ENCODE measurements at places on chromosomes 1 and 21.

DNA sequence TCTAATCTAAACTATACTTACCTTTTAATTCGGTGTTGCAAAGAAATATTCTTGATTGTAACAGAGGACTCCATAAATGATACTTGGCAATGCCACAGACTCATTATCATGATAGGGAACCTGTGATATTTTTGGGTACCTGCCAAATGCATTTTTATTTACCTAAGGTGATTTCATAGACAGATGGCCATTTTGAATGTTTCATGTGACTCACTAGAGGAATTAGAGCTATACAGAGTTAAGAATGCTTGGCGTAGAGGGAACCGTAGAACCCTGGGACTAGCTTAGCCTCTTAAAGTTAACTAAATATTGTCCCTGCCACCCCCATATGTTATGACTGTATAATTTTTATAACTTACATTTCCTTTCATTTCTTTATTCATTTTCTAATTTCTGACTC lies 136.1 kb downstream of the DISP1 start:
- ATAC-seq: no peak

DNA sequence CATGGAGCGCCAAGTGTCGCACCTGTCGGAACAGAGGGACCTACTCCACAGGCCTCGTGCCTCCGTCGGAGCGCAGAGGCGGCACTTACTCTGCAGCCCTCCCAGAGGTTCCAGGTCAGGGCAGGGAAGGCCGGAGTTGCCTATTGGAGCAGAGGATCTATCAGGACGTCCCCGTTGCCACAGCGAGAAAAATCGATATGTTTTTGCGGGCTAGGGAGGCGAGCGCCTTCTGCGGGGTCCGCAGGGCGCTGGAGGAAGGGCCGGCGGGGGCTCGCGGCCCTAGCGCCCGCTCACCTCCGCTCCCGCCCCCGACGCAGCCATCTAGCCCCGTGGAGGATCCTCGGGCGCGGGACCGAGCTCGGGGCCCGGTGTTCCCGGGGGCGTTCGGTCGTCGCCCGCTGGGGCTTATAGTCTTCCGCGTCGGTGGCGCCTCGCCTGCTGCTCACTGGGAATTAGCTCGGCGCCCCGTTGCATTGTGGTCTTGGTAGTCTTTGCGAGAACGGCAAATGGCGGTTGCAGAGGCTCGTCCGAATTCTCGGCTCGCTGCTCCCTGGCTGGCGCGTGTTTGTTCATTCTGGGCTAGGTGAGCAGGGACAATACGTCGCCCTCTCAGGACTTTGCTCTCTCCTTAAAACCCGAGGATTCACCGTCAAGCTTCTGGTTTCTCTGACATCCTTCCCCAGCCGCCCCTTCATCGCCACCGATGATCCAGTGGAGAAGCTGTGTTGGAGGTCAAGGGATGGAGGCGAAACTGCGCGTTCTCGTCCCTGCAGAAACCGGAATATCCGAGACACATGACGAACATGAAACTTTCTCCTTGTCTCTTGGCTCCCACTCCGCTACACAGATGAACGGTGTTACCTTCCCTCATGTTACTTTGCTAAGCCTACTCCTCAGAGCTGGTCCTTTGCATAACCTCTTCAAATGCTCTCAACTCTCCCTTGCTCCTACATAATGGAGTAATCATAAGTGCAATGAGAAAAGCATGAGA lies at the start of gene JTB:
TSS of gene JTB (minus strand) at position 425 of the 991 bp plus-strand sequence. CDS start at position 3, 422 bp downstream.
- ATAC-seq: peak; percentile 92

GRCh38 chr21:25465263-25465662 lies 142.0 kb downstream of the MRPL39 start:
- no peak for ATAC-seq

- ATAC-seq: peak; percentile 6
These were observed 10.7 kb downstream of the CELF3 start for GRCh38 chr1:151705753-151706463.

- no peak for ATAC-seq
These were observed 278.3 kb downstream of the ZNF648 start for GRCh38 chr1:181783208-181783607.

- peak; percentile 64 for ATAC-seq
These were observed 50.2 kb upstream of the ROR1 start for GRCh38 chr1:63723602-63724001.

- no peak for ATAC-seq
These were observed 198.2 kb upstream of the LMO4 start for GRCh38 chr1:87130438-87130837.

DNA sequence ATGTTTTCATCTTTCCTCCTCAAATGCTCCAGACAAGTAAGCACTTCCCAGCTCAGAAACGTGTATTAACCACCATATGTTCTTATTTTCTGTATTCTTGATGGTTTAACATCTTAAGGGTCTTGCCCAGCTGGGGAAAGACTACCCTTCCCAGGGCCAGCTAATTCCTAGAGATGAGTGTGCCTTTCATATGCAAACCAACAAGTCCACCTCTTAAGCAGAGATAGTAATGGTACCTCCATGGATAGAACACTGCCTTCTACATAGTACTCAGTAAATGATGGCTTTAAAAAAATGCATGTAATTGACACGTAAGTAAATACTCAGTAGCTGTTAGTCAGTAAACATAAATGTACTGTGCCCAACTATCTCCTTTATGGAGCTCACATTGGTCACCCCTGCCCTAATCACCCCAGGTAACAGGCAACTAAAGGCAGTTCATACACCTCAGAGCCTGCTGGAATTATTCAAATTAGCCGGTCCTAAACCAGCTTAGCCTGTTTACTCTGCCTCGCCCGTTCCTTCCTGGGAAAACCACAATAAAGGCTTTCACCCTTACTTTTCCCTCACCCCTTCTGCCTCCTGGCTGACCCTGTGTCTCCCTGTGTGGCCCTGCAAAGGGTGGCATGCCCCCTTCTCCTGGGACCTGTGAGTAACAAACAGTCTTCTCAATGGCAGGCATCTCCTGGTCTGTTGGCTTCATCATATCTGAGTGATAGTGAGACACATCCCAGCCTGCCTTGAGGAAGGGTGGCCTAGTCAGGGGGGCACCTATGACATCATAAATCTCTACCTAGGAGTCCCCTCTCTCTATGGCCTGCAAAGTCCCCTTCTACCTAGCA lies 40.1 kb upstream of the KLHDC7A start:
- ATAC-seq: no peak

DNA sequence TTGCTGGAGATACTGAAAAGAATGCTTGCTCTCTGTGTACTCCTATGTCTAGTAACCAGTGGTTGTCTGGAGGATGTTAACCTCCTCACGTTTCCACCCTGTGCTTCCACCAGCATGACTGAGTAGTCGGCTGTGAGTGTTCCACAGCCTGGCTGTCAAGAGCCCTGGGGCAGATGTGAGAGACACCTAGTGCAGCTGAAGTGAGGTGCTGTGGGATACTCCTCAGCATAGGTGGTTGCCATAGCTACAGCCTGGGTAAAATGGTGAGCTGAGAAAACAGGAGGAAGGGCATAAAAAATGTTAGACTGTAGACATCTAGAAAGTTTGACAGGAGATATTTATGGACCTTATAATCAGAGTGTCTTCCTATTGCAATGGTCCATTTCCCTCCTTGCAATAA lies 15.8 kb downstream of the IVL start:
- no peak for ATAC-seq

- ATAC-seq: no peak
These were observed 17.9 kb upstream of the ATP6V1G3 start for GRCh38 chr1:198558402-198558801.

DNA sequence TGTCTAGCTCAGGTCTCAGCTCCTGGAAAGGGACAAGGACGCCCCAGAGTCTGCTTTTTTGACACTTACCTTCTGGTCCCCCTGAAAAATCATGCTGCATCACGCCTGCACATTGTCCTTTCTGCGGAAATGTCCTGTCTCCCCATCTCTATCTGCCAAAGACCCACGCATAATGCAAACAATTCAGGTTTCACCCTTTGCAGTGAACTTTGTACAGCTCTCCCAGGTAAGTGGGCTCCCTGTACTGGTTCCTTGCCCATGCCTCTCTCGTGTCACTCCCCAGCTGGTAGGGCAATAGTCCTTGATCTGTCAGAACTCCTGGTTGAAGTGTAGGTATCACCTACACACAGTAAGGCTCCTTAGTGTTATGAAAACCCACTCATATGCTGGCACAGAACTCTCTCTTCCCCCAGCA lies 102.9 kb upstream of the IRF2BP2 start:
- ATAC-seq: no peak

- no peak for ATAC-seq
These were observed 265.5 kb downstream of the PTPRC start for GRCh38 chr1:198904321-198904720.

- no peak for ATAC-seq
These were observed 26.2 kb downstream of the VPS26C start for GRCh38 chr21:37240978-37241377.

DNA sequence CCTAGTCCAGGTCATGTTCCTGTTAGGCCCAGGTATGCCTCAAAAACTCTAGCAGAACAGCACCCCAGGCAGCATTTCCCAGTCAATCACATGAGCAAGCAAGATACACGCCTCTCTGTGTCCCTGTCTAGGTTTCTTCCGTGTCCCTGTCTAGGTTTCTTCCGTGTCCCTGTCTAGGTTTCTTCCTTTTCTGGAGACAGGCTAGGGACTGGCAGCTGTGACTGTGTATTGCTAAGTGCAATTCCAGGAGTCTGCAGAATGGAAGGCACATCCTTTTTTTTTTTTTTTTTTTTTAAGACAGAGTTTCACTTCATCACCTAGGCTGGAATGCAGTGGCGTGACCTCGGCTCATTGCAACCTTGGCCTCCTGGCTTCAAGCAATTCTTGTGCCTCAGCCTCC lies 77.6 kb downstream of the SETD4 start:
- ATAC-seq: no peak

- ATAC-seq: no peak
These were observed 75.9 kb upstream of the VCAM1 start for GRCh38 chr1:100643471-100644196.

DNA sequence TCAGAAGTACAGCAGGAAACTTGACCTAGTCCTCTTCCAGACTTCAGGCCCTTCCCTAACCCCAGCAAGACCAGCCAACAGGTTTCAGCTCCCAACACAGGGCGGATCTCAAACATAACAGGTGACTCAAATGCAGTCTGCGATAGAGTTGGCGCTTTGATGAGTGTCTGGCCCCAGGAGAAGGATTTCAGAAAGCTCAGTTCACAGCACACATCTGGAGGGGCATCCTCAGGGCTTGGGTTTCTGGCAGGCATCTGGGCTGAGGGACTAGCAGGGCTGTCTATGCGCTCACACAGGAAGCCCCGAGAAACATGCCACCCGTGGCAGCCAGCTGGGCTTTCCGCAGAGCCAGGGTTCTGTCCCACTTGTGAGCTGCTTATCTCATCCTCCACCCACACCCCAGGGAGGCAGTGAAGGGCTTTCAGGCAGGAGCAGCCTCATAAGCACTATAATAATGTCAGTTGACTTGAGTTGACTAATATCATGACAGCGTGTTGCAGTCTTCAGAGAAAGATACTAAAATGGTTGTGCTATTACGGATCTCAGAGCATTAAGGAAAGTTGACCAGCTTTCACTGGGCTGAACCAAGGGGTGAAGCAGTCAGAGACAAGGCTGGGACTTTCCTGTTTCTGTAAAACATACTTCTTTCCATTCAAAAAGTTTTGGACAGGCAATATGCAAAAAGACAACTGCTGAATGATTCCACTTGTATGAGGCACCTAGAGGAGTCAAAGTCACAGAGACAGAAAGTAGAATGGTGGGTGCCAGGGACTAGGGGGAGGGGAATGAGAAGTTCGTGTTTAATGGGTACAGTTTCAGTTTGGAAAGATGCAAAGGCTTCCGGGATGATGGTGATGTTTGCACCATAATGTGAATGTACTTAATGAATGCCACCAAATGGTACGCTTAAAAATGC lies 233.0 kb upstream of the IRF2BP2 start:
- no peak for ATAC-seq

DNA sequence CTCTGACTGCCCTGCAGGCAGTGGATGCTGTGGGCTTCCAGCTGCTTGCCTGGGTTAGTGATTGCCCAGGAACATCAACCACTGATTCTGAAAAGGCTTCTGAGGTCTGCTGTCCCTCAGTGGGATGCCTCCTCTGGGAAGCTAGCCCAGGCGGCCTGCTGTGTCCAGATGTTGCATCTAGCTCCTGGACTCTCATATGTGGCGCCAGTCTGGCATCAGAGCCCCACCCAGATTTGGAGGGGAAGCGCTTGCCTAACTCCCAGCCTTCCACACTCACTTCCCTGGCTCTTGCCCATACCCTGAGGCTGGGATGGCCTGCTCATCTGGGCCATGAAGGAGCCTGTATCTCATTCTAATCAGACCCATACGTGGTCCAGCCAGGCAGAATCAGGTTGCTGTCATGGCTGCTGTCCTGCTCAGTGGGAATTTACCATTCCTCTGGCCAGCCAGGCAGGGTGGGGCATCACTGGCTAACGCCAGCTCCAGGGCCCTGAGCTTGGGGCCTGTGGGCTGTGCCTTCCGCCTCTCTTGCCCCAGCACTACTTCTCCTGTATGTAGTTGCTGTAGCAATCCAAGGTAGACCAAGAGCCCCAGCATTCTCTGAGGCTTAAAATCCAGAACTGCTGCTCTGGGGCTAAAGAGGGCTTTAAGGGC lies 4.1 kb downstream of the CSF1 start:
- ATAC-seq: peak; percentile 27

GRCh38 chr1:169844941-169845608 lies 48.6 kb downstream of the SCYL3 start:
- ATAC-seq: no peak

DNA sequence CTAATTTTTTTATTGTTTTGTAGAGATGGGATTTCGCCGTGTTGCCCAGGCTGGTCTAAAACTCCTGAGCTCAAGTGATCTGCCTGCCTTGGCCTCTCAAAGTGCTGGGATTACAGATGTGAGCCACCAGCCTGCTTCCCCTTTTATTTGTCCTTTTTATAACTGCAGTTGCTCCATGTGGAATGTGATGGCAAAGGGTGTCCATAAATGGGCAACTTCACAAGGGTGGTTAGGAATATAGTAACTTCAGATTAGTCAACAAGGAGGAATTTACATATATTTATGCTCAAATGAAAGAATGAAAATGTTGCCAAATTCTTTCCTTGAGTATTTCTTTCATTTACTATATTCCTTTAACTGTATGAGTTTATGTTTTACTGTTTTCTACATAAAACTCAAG lies 182.9 kb downstream of the BACH1 start:
- ATAC-seq: peak; percentile 13

Data from motor neuron (in vitro differentiated cells).